Placental pericyte (primary cell): ENCODE measurements at places on chromosomes 1 and 21. TPM values are rescaled to one million over a fixed set of nuclear protein-coding genes. Genes with fewer than 3 reads are reported as not detected.

LRRC53 gene
- not detected in 2 replicates for total RNA-seq

EXTL1 gene
- under 0.01 and 0.43 TPM in 2 replicates for total RNA-seq

ILDR2 gene
- under 0.01 and 0.14 TPM in 2 replicates for total RNA-seq

VAMP4 gene
- total RNA-seq: 6.1 and 8.9 TPM in 2 replicates

CCDC30 gene
- 0.43 and 0.66 TPM in 2 replicates for total RNA-seq
